ENCODE measurements at places on chromosomes 16 and 17. TPM values are rescaled to one million over a fixed set of nuclear protein-coding genes. Genes with fewer than 3 reads are reported as not detected.

DNA sequence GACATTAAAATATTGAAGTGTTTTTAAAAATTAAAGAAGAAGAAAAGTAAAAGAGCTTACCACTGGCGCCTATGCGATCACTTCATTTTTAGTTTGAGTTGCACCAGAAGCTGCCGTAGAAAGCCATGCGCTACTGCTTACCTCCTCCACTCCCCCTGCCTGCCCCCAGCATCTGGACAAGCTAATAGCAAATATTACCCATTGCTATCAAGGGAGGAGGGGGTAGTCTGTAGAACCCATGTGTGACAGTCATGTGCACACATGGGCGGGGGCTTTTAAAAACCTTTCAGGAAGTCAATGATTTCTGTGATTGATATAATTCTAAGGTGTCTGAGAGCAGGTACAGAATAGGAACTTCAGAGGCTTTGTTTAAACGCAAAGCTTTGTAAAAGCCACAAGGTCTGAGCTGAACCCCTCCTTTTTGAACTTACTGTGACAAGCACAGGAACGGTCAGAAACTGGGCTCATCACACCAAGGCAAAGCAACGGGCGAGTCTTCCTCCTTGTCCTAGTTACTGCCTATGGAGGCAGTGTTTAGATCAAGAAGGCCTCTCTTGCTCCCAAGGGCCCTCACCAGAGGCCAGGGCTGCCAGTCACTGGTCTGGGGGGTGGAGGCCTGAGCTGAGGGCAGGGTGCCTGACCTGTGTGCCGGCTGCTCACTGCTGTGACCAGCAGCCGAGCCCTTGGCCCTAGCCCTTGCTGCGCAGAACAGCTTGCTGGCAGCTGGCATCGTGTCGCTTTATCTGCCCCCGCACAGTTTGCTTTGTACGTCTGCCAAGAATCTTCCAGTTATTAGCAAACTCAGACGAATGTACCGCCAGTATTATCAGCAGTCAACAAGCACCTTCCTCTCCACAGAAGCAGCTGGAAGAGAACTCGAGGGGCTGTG is 15.0 kb downstream of the GINS2 start:
- H3K4me3 ChIP-seq: no peak overlapping the region
- DNase-seq: peak; percentile 74
- peaks cover 10% of the 10 kb centered on the region for H3K4me1 ChIP-seq
- H3K27ac ChIP-seq: peak overlapping the region; percentile 15
- peaks cover 9% of the 10 kb centered on the region for H3K36me3 ChIP-seq

DNA sequence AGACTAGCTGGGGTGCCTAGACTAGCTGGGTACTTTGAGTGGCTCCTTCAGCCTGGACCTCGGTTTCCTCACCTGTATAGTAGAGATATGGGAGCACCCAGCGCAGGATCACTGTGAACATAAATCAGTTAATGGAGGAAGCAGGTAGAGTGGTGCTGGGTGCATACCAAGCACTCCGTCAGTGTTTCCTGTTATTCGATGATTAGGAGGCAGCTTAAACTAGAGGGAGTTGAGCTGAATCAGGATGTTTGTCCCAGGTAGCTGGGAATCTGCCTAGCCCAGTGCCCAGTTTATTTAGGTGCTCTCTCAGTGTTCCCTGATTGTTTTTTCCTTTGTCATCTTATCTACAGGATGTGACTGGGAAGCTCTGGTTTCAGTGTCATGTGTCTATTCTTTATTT is 8.4 kb upstream of the TMEM235 start:
- no peak overlapping the region for H3K4me3 ChIP-seq
- no peaks in the 10 kb centered on the region for H3K27me3 ChIP-seq
- DNase-seq: no peak
- H3K4me1 ChIP-seq: no peaks in the 10 kb centered on the region
- no peak overlapping the region for H3K27ac ChIP-seq
- H3K36me3 ChIP-seq: peaks cover 9% of the 10 kb centered on the region

DNA sequence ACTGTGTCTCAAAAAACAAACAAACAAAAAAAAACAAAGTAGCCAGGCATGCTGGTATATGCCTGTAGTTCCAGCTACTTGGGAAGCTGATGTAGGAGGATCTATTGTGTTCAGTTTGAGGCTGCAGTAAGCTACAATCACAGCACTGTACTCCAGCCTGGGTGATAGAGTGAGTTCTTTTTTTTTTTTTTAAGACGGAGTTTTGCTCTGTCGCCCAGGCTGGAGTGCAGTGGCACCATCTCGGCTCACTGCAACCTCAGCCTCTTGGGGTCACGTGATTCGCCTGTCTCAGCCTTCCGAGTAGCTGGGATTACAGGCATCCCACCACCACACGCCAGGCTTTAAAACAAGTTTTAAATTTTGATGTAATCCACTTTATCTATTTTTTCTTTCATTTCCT is 80.2 kb upstream of the STAC2 start:
- DNase-seq: no peak
- H3K36me3 ChIP-seq: no peaks in the 10 kb centered on the region
- H3K27me3 ChIP-seq: no peaks in the 10 kb centered on the region
- H3K4me3 ChIP-seq: no peak overlapping the region

GRCh38 chr17:80382956-80383355 is 32.0 kb upstream of the ENDOV start:
- peaks cover 48% of the 10 kb centered on the region for H3K36me3 ChIP-seq
- H3K4me3 ChIP-seq: no peak overlapping the region
- H3K4me1 ChIP-seq: no peaks in the 10 kb centered on the region

Gene NT5M
- 1.2 TPM for total RNA-seq

Gene NOG
- 0.99 TPM for total RNA-seq

Gene SLC35G6
- total RNA-seq: not detected

DNA sequence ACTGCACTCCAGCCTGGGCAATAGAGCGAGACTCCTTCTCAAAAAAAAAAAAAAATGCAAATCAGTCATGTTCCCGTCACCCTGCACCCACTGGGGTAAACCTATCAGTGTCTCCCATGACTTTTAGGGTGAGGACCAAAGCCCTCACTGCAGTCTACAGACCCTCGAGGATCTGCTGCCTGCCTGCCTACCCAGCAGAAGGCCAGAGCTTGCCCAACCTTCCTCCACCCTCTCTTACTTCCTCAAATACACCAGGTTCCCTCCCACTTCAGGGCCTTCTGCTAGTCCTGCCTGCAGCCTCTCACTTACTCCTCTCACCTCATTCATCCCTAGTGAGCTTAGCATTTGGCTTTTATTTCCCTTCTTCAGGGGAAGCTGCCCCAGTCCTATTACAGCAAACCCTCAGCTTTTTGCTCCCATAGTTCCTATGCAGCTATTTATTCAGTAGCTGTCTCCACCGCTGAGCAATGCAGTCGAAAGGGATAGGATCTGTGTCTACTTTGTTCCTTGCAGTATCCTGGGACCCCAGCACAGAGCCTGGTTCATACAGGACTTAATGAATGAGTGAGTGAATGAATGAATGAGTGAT is 17.8 kb upstream of the TOB1 start:
- no peaks in the 10 kb centered on the region for H3K4me1 ChIP-seq
- DNase-seq: no peak
- H3K4me3 ChIP-seq: no peak overlapping the region

Data from fibroblast of lung (primary cell).